ENCODE measurements at places on chromosomes 5 and 9.

- no peak for DNase-seq
These were observed 11.4 kb downstream of the PSD2 start for GRCh38 chr5:139806726-139807646.

GRCh38 chr5:73722231-73722630 lies 96.2 kb downstream of the ARHGEF28 start:
- DNase-seq: no peak

GRCh38 chr9:17401858-17402257 lies 177.0 kb upstream of the SH3GL2 start:
- no peak for DNase-seq

DNA sequence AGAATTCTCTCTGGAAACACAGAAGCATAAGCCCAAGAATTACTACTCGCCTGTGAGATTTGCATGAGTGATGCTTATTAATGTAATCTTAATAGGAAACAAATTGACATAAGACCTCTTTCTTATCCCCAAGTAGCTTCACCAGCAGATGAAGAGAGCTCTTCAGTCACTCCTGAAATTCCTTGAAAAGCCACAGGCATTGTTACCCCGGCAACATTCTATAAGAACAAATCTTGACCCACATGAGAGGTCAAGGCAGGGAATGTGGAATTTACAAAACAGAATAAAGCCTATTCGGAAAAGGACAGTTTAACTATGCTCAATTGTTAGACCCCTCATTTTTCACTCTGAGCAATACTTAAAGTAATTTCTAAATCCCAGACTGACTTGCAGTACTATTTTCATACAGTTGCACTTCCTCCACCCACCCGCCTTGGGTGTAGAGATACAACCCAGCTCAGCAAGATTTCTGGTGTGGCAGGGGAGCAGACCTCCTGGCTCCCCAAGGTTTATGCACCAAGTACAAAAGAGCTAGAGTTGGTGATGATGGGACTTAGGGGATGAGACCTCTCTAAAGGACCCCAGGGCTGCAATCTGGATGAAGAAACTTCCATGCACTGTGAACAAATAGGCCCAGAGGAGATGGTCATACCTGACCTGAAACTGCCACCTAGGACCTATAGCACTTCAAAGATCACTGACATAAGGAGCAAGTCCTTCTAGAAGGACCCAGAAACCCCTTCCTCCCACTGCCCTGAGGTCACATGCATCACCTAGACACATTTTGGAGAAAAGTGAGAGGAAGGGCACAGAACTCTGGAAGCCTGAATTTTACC lies 242.1 kb downstream of the ZNF608 start:
- no peak for DNase-seq

DNA sequence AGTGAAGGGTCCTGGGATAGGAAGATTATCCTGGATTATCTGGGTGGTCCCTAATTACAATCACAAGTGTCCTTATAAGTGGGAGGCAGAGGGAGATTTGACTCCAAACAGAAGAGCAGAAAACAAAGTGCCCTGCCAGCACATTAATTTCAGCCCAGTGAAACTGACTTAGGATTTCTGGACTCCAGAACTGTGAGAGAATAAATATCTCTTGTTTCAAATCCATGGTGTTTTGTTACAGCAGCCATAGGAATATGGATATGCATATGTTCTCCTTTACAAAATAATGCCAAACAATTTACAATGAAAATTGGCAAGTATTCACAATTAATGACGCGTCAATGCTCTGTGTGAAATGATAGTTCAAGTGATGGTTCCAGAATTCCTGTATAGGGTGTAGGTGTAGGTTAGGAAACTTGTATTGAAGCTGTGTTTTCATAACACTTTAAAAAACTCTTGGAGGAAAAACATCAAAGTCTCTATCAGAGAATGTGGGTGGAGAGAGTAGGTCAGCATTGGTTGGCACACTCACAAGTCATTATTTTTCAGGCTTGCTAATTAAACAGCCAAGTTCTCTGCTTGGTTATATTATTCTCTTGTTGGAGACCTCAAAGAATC lies 19.9 kb upstream of the PLPP1 start:
- DNase-seq: no peak

- DNase-seq: no peak
These were observed 187.6 kb downstream of the GABBR2 start for GRCh38 chr9:98521141-98521540.

GRCh38 chr9:27303219-27303618 lies 6.3 kb upstream of the EQTN start:
- DNase-seq: no peak

DNA sequence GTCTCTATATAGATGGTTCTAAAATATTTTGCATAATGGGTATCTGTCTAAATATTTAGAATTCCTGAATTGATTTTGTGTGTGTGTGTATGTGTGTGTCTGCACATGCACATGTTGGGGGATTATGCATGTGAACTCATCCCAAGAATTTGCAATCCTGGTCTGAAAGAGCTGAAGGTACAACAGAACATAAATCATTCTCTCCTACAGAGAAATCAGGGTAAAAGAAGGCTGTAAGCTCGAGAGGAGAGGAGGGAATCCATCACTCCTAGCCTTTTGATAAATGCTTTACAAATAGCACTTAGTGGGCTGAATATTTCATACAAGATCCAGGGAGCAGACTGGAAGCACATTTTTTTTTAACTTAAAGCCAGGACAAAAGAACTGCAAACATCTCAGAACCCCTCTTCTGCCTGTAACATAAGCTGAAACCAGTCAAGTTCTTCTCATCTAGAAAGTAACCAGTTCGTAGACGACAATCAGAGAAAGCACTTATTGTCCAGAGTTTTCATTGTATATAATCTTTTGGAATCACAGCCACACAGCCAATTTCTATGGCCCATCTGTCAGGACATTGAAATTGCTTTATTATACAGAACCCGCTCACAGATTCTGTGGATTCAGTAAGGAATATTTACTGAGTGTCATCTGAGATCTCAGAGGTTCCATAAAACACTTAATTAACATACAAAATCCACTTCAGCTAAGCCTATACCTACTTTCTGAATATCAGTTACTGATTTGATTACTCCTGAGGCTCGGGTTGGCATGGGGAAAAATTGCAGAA lies 541.4 kb upstream of the ZNF462 start:
- no peak for DNase-seq

- DNase-seq: no peak
These were observed 62.0 kb upstream of the GARNL3 start for GRCh38 chr9:127202461-127203169.

DNA sequence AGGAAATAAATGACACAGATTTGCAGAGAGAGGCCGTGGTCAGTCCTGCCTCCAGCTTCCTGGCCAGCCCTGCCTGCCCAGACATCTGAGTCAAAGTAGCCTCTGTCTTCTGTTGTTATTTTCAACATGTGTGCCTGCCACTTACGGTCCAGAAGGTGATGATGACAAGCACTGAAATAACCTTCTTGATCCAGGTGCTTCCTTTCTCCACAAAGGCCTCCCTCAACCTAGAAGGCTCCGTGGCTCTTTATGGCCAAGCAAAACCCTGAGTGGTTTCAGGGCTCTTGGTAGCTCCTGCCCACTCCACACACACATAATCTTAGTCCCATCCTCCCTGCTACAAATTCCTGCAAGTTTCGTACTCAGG lies 34.1 kb upstream of the SLC6A19 start:
- no peak for DNase-seq

DNA sequence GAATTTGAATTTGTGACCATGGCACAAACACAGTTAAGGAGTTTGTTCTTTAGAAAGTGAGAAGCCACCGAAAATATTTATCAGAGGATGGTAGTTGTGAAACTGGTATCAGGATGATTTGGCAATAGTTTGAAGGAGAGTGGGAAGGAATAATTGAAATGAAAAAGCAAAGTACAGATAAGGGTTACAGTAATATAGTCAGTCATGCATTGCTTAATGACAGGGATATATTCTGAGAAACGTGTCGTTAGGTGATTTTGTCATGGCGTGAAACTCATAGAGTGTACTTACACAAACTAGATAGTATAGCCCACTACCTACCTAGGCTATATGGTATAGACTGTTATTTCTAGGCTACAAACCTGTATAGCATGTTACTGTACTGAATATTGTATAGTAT lies 84.2 kb downstream of the GPBP1 start:
- DNase-seq: no peak

- no peak for DNase-seq
These were observed 481 bp downstream of the MRPL36 start for GRCh38 chr5:1799110-1799601.

- DNase-seq: no peak
These were observed 132.7 kb upstream of the POU5F2 start for GRCh38 chr5:93874080-93874479.

DNA sequence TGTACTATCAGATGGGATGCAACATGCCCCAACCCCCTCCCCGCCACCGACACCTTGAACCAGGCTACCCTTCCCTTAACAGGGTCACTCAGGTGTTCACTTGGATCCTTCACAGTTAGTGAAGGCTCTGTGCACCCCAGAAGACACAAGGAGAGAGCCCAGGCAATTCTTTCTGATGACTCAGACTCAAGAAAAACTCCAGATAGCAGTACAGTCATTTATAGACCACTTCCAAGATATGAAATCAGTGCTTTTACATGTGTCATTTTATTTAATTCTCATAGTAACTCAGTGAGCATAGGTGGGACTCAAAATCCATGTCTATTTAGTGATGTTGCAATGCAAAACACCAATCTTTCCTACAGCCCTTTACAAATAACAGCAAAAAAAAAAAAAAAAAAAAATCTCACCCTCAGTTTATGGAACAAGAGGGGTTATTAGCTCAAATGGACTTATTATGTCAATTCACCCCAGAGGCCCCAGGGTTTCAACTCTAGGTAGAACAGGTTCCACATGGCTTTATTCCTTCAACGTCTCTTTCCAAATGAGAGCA lies 71.9 kb downstream of the FOXD1 start:
- DNase-seq: no peak

GRCh38 chr5:151255621-151256286 lies 2.8 kb downstream of the GM2A start:
- no peak for DNase-seq

- DNase-seq: no peak
These were observed 71.3 kb downstream of the TMC1 start for GRCh38 chr9:72592502-72593403.

GRCh38 chr9:130275156-130275555 lies 9.6 kb downstream of the HMCN2 start:
- no peak for DNase-seq

DNA sequence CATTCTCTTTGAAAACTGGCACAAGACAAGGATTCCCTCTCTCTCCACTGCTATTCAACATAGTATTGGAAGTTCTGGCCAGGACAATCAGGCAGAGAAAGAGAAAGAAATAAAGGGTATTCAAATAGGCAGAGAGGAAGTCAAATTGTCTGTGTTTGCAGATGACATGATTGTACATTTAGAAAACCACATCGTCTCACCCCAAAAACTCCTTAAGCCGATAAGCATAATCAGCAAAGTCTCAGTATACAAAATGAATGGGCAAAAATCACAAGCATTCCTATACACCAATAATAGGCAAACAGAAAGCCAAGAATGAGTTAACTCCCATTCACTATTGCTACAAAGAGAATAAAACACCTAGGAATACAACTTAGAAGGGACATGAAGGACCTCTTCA lies 21.0 kb upstream of the EPB41L4A start:
- DNase-seq: no peak

- no peak for DNase-seq
These were observed 238.3 kb downstream of the FBXL17 start for GRCh38 chr5:108143581-108143980.

GRCh38 chr9:93082841-93083411 lies 13.1 kb upstream of the CARD19 start:
- DNase-seq: no peak

GRCh38 chr5:103275851-103276250 lies 17.3 kb downstream of the MACIR start:
- no peak for DNase-seq

DNA sequence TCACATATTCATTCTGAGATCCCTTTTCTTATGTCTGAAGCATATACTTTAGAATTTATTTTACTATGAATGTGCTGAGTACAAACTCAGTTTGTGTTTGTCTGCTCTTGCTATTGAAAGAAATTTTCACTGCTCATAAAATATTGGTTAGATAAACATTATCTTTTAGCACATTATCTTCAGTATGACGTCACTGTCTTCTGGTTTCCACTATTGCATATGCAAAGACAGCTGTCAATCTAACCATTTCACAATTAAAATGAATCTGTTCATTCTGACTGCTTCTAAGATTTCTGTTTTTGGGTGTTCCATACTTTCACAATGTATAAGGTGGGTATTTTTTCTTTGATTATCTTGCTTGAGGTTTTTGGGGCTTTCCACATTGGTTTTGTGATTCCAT lies 526.2 kb upstream of the CDH6 start:
- no peak for DNase-seq

- DNase-seq: no peak
These were observed 231.0 kb downstream of the ESM1 start for GRCh38 chr5:54754420-54754819.

DNA sequence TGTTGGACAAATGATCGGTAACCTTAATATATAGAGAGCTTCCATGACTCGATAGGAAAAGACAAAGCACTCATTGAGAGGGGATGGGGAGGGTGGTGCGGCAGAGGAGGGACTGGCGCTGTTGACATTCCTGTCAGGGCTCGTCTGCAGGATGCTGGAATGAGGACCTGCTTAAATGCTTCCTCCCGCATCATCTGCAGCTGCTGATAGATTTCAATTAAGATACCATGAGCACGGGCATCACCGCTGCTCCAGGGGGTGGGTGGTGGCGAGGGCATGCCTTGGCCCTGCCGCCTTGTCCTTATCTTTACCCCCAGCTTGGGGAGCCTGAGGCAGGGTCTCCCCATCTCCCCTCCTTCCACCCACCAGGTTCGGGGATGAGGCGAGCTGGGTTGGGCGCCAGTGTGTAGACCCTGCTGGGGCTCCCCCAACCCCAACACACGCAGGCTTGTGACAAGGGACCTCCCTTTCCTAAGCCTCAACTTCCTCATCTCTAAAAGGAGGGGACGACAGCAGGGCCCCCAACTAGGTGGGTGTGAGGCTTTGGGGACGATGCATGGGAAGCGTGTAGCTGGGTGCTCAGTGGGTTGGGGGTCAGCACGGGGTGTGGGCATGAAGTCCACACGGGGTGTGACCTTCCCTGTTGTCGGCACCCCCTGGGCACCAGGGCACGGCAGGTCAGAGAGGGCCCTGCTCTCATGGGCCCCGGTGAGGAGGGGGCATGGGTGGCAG lies 11.7 kb upstream of the QRFP start:
- DNase-seq: no peak

GRCh38 chr9:135960411-135961276 lies 529 bp downstream of the UBAC1 start:
- no peak for DNase-seq

All from stimulated activated CD4-positive, alpha-beta T cell treated with anti-CD3 and anti-CD28 coated beads, TNF-alpha, amount 100 ng/mL, for 4 hours (primary cell).